ENCODE measurements at places on chromosomes 4 and X.

DNA sequence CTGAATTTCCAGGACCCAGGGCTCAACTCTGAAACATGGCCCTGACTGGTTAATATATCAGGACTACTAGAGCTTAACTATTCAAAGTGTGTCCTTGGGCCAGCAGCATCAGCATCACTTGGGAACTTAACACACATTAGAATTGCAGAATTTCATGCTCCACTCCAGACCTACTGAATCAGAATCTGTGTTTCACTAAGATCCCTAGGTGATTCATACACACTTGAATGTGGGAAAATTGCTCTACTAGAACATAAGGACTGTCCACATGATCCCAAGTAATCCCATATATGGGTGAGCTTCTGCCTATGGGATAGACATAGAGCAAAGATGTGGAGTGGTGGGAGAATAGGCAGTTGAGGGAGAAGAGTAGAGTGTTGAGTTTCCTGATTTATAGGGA is 192.5 kb upstream of the CLNK start:
- no peak for DNase-seq

DNA sequence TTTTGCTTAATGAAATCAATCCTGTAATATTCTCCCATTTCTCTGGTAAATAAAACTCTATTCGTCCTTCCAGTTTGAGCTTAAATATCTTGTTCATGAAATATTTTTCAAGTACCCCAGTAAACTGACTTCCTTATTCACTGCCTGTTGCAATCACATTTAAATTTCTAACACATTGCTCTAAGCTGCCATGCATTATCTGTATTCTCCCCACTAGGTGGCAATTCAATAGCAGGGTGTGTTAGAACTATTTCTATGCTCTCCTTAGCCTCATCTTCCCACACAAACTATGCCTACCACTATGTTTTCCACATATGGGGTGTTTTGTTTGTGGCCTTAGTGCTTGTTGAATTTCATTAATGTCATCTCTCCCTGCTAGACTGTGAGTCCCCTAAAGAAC is 377.1 kb upstream of the HS3ST1 start:
- DNase-seq = no peak

- DNase-seq = no peak
Measured at GRCh38 chr4:32394255-32394654, 1674.1 kb downstream of the PCDH7 start.

DNA sequence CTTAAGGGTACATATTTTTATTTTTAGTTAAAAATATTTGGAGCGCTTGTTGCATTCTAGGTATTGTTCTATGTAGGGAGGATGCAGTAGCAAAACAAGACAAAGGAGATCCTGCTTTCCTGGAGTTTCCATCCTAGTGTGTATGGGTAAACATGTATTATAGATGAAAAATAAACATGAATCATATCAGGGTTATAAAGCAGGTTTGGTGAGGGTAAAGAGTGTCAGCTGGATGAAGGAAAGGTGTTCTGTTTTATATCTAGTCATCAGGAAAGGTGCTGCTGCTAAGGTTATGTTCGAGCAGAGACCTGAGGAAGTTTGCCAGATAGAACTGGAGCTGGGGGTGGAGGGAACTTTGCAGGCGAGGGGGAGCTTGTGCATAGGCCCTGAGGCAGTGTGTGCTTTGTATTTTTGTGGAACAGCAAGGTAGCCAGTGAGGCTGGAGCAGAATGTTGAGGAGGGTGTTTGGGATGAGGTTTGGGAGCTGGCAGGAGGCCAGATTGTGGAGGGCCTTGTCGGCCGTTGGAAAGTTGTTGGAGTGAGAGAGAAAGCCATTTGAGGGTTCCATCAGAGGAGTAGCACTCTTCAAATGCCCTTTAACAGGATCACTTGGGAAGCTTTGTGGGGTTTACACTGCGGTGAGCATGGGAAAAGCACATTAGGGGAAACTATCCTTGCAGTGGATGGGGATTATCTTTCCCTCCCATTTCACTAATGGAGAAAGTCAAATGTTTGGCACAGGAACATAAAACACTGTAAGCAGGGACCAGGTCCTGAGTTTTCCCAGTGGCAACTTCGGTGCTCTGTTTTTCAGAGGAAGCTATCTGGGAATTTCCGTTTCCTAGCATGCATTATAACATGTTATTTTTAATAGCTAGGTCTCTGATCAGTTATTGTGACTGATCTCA is 35.9 kb downstream of the AFF1 start:
- no peak for DNase-seq
